ENCODE measurements at places on chromosomes 2 and 18.

DNA sequence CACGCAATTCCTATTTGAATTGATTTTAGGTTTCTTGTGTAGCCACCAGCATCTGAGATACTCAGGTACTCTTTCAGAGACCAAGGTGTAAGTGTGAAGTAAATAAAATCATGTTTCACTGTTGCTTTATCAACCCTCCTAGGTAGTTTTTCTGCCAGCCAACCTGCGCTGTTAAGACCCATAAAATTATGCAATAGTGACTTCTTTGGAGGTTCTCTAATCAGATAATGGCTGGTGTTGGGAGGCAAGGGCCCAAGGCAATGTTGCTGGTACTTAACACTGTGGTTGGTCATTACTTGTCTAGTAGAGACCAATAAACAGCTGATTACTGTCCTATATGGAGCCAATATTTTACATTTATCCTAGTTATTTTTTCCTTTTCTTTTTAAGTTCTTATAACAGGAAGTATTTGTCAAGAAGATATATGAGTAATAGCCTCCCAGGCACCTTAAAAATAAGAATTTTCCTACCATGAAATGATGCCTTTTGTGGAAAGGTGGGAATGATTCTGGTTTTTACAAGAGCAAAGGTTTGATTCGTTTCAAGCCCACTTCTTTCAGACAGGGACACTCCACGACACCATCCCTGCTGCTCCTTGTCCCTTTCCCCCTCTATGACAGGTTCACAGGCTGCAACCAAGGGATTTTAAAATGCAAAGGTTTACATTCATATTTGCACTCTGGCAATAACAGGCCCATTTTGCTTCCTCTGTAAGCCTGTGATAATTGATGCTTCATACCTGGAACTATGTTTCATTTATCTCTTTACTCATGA, 259.3 kb downstream of the MEIS1 start:
- no peak for DNase-seq

DNA sequence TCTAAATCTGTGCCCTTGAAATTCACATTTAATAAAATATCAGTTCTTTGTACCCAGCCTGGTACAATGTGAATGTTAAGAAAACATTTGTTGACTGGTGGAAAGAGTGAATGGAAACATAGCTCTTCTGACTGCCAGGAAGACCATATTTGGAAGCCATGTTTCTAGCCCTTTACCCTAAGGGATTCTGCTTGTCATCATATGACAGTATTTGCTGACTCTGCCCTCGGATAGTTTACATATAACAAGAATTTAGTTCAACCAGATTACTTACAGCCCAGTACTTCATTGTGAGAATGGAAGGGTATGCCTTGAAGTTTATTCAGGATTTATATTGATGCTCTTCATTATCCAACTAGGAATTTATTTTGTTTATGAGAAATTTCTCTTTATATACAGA, 13.8 kb upstream of the KCNS3 start:
- DNase-seq: no peak

GRCh38 chr2:235539773-235540172, 45.9 kb downstream of the AGAP1 start:
- no peak for DNase-seq

- no peak for DNase-seq
Observed at GRCh38 chr2:229027353-229028105, 243.6 kb downstream of the PID1 start.

DNA sequence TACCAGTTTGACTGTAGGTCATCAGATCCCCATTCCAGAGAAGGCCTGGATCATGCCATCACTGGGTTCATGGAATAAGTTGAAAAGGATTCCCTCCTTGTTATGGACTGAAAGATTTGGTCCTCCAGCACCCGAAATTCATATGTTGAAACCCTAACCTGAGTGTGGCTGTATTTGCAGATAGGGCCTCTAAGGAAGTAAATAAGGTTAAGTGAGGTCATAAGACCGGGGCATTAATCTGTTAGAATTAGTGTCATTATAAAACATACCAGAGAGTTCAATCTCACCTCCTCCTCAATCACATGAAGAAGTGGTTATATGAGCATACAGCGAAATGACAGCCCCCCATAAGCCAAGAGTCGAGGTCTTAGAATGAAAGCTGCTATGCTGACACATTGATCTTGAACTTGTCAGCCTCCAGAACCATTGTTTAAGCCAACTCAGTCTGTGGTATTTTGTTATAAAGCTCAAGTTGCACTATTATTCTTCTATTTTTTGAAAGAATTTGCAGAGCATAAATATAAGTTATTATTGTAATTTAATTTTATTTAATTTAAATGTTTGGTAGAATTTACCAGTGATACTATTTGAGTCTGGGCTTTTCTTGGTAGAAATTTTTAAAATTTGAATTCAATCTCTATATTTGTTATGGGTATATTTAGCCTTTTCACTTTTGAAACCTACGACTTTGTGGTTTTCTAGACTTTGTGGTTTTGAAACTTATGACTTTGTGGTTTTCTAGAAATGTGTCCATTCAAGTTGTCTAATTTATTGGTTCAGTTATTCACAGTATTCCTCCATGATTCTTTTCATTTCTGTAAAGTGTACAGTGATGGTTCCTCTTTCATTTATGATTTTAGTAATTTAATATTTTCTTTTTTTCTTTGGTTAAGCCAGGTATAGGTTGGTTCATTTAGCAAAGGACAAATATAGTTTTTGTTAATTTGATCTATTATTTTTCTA, 1206.7 kb upstream of the CDH2 start:
- DNase-seq: no peak

DNA sequence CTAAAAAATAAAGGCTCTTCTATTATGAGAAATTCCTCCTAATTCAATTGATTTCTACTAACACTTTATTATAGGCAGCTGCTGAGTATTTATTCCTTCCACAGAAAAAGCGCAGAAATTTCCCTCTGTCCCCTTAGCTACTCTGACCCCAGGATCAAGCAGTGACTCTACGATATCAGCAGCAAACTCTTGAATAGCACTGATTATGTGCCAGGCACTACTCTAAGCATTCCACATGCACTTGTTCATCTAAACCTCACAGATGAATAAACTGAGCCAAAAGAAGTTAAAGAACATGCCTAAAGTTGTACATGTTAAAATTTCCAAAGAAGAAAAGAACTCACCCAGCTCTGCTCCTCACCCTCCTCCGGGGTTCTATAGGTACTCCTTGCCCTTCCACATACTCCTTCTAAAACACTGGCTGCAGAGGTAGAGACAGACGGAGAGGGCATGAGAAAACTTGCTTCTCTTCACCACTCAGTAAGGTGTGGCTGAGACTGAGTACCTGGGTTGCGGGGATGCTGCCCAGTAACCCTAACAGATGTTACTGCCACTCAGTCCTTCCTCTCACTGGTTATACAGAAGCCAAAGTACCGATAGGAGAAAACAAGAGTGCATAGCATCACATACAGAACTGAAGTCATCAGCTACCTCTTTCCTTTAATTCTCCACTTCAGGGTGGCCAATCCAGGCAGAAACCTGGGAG, 9.9 kb downstream of the C1D start:
- DNase-seq: no peak

- DNase-seq: no peak
Observed at GRCh38 chr2:111936881-111937280, 38.5 kb downstream of the MERTK start.

- no peak for DNase-seq
Observed at GRCh38 chr2:157477919-157478318, 34.0 kb upstream of the CYTIP start.

- DNase-seq: no peak
Observed at GRCh38 chr2:46827274-46828134, 88.1 kb downstream of the MCFD2 start.

DNA sequence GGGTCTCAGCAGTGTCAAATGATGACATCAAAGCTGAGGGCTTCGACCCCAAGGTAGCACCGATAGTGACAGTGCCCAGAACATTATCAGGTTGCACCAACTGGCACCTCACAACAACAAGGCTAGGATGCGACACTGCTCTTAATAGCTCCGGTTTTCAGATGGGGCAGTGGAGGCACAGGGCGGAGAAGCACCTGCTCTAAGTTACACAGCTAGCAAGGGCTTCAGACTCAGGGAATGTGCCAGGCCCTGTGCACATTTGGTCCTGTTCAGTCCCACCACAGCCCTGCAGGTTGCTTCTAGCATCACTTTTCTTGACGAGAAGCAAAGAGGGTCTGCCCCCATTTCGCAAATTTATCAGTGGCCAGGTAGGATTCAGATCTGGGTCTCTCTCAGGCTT, 74.1 kb downstream of the DGKD start:
- no peak for DNase-seq

DNA sequence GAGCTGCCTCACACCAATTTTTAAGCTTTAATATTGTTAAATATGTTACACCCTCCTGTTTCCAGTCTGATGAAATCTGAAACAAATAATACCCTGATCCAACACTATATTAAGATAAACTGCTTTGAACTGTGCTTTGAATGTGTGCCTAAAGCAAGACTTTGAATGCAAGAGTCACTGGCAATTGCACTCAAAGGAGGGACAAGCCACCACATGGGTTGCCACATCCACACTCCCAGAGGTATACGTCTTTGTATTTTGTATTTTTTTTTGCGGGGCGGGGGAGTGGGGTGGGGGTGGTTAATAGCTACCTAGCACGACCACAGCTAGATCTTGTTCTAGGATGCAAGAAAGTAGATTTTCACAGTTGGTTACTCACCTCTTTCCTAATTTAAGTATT, 1.8 kb upstream of the ZEB2 start:
- no peak for DNase-seq

GRCh38 chr18:8341481-8342230, 267.6 kb upstream of the RAB12 start:
- peak; percentile 3 for DNase-seq

DNA sequence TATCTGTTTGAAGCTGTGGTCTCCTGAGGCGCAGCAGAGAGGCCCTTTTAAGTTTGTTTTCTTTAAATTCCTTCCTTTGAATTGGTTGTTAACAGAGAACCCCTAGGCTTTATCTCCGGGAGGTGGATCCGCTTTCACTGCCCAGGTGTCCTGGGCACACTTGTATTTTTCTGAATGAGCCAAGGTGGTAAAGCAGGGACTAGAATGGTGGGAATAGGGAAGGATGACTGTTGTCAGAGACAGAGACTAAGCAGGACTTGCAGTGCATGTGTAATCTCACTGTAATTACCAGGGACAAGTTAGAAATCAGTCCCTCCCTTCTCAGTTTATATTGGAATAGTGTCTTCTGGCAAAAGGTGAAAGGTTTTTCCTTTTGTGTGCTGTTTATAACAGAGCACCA, 72.8 kb downstream of the PHLPP1 start:
- no peak for DNase-seq

GRCh38 chr18:3597409-3598357, 147.7 kb downstream of the TGIF1 start:
- DNase-seq: no peak

DNA sequence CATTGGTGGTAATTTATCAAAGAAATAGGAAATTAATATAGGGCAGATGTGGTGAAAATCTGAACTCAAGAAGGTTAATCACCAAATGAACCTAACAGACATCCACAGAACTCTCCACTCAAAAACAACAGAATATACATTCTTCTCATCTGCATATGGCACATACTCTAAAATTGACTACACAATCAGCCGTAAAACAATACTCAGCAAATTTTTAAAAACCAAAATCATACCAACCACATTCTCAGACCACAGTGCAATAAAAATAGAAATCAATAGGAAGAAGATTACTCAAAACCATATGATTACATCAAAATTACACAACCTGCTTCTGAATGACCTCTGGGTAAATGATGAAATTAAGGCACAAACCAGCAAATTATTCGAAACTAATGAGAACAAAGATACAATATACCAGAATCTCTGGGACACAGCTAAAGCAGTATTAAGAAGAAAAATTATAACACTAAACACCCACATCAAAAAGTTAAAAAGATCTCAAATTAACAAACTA, 31.0 kb downstream of the RBM43 start:
- no peak for DNase-seq
